ENCODE measurements at places on chromosomes 16 and 17. TPM values are rescaled to one million over a fixed set of nuclear protein-coding genes. Genes with fewer than 3 reads are reported as not detected.

Gene KRTAP9-2
- not detected for total RNA-seq

Gene SLC16A3
- 20.7 TPM for total RNA-seq

Gene KRTAP4-9
- total RNA-seq = not detected

Gene RNF112
- total RNA-seq = 2.5 TPM

Gene TBC1D3E
- total RNA-seq = not detected

Gene ABHD15
- total RNA-seq = 5.8 TPM

Gene CDH16
- 0.35 TPM for total RNA-seq

Gene CD300E
- 0.67 TPM for total RNA-seq

Gene CES1
- 9.9 TPM for total RNA-seq

Gene WSCD1
- total RNA-seq = 1.4 TPM
